ENCODE measurements at places on chromosomes 6 and 20.
A peak's percentile ranks its signal among the peaks of the same experiment; 100 is the strongest.

DNA sequence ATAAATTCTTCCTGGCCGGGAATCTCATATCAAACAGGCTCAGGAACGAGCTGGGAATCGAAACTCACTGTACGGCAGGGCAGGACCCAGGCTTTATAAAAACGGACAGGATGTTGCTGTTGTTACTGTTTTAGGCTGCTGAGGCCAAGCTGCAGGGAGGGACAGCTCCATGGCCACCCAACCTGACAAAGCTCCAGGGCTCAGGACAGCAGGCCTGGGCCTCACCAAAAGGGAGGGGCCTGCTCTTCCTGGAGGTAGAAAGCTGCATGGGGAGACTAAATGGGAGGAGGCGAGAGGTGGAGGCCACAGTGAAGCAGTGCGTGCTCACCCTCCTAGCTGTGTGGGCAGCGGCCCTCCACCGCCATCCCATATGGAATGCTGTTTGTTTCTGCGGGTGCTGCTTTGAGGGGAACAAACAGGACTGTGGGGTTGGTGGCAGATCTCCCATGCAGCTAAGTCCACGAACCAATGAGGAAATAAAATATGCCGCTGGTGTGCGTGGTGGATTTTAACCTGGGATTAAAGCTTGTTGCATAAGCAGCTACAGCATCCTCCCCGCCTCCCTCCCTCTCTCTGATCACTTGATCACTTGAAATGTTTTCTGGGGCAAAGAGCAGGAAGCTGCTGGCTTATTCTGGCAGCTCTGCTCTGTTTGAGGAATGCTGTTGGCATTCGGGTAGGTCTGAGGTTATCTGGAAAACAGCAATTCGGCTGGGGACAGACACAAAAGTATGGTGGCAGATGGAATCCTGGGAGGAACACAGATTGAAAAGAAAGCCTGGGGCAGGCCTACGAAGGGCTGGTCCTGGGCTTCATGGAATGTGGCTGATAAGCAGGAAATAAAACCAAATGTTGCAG, 2.4 kb upstream of the ZMYND8 start:
- peak; percentile 99 for DNase-seq

DNA sequence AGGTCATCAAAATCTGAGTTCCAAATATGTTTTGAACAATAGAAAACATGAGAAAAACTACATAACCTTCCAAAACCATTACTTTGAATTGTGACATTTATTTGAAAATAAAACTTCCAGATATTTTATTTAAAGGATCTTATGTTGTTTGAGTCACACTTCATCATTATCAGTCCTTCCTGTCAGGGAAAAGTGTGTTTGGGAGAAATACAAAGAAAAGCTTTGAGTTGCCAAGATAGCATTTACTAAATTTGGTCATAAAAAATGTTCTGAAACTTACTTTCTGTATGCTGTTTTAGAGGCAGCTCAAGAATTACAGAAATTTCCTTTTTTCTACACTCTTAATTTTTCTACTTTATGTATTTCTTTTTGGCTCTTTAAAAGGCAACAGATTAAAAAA, 208.2 kb upstream of the RIN2 start:
- DNase-seq = no peak

GRCh38 chr6:95240514-95240913, 336.8 kb upstream of the MANEA start:
- DNase-seq = no peak

- no peak for DNase-seq
Observed at GRCh38 chr6:146850981-146851380, 252.2 kb downstream of the ADGB start.

DNA sequence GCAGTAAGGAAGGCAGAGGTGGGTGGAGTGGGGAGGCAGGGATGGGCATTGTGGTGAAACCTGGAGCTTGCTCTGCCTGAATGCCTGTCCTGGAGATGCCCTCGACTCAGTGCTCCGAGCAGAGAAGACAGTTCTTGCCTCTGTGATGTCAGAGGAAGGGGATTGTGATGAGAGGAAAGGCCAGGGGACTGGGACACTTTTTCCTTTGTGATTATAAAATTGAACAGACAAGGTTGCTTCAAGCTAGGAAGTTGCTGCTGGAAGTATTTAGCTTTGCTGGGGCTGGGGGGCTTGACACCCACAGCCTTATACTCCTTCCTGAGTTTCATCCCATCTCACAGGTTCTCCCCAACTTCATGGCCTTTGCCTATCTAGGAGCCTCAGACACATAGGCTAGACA, at the start of gene SIRPD:
Gene SIRPD (minus strand): TSS at position 101 of the 400 bp plus-strand sequence. CDS start 52 bp downstream, at position 49.
- no peak for DNase-seq

DNA sequence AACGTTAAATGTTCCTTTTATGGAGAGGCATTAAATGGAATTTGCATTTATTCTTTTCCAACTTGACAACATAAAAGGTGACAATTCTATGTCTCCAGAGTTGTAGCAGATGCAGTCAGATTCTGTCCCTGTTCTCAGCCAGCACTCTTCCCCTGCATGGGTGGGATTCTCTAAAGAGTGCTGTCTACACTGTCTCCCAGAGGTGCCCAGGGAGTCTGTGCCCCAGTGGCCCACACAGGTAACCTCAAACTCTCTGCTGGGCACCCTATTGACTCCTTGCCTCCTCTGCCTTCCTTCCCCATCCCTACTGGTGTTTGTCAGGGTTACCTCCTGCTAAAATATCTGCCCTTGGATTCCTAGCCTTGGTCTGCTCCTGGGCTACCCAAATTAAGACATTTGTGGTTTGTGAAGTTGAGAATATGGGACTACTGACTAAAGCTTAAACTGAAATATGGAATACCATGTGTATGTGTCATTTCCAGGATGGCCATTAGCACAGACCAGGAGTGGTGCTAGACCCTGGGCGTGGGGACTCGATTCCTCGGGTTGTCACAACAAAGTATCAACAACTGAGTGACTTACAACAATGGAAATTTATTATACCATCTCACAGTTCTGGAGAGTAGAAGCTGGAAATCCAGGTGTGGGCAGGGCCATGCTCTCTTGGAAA, 284.7 kb downstream of the CDH26 start:
- DNase-seq = no peak

Data from Caco-2 (cell line).